ENCODE measurements at places on chromosomes 7 and 10. TPM values are rescaled to one million over a fixed set of nuclear protein-coding genes. Genes with fewer than 3 reads are reported as not detected.

Gene SLC18A3
- total RNA-seq, result not detected

Gene SPDYE5
- total RNA-seq, result not detected

Gene DNAJC1
- 23.2 TPM for total RNA-seq

Gene APBB1IP
- total RNA-seq, result 5.4 TPM

Gene SMURF1
- total RNA-seq, result 11.2 TPM

Gene CC2D2B
- total RNA-seq, result 0.41 TPM

- no peaks in the 10 kb centered on the region for H3K36me3 ChIP-seq
- no peaks in the 10 kb centered on the region for H3K4me1 ChIP-seq
- H3K27me3 ChIP-seq, result no peaks in the 10 kb centered on the region
- H3K4me3 ChIP-seq, result no peak overlapping the region
- DNase-seq, result no peak
- H3K27ac ChIP-seq, result no peak overlapping the region
These were observed 512.6 kb upstream of the FOXK1 start for GRCh38 chr7:4169455-4169854.

- H3K36me3 ChIP-seq, result no peaks in the 10 kb centered on the region
- no peak overlapping the region for H3K4me3 ChIP-seq
- no peaks in the 10 kb centered on the region for H3K27me3 ChIP-seq
- DNase-seq, result no peak
These were observed 51.1 kb downstream of the EPDR1 start for GRCh38 chr7:37971491-37971890.

GRCh38 chr10:97852840-97853405 lies 3.3 kb downstream of the GOLGA7B start:
- H3K27ac ChIP-seq, result no peak overlapping the region
- H3K4me1 ChIP-seq, result peaks cover 3% of the 10 kb centered on the region
- no peak for DNase-seq
- H3K4me3 ChIP-seq, result no peak overlapping the region

GRCh38 chr7:128192497-128193142 lies 48.5 kb upstream of the LEP start:
- no peak for DNase-seq
- no peaks in the 10 kb centered on the region for H3K4me1 ChIP-seq
- no peaks in the 10 kb centered on the region for H3K36me3 ChIP-seq
- no peaks in the 10 kb centered on the region for H3K27me3 ChIP-seq
- no peak overlapping the region for H3K27ac ChIP-seq

DNA sequence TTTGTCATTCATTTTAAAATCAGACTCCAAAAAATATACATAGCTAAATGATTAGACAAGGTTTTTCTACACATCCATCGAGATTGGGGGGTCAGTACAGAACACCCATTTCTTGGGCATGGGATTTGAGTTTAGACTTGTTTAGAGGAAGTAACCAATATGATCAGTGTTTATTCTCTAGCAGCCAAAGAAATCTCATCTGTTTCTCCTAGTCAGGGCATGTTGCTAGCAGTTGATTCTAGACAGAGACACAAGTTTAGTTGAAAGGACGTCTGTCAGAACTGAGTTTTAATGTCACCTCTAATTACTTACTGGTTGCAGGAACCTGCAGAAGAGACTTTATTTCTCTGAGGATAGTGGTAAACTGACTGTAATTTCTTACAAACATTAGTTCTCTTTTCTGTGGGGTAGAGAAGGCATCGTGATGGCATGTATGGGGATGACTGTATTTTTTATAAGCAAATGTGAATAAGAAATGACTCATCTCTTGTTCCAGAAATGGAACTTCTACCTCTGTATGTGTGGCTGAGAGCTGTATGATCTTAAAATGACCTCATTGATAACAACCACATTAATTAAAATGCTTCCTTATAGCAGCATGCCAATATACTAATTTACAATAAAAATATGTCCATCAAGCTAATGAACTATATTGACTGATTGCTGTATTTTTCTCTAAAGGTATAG lies 30.6 kb upstream of the RHOBTB1 start:
- H3K36me3 ChIP-seq, result no peaks in the 10 kb centered on the region
- H3K27me3 ChIP-seq, result no peaks in the 10 kb centered on the region

DNA sequence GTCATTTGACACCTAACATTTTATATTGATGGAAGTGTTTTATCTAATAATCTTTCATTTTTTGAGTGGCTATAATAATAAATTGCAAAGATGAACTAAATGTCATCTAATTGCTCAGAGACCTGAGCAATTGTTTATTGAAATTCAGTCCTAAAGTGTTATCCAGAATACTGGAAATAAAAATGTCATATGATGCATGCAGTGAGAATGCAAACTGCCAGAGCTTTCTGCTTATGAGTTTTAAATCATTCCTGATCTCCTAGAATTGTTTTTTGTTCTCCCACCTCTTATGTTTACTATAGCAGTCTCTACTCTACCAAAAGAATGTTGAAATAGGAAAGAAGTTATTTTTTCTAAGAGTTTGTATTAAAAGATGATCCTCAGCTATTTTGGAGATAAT lies 116.7 kb downstream of the FOXP2 start:
- H3K27me3 ChIP-seq, result no peaks in the 10 kb centered on the region
- no peak overlapping the region for H3K4me3 ChIP-seq
- no peak overlapping the region for H3K27ac ChIP-seq
- H3K36me3 ChIP-seq, result no peaks in the 10 kb centered on the region
- no peaks in the 10 kb centered on the region for H3K4me1 ChIP-seq
